ENCODE measurements at places on chromosomes 3 and 15.

DNA sequence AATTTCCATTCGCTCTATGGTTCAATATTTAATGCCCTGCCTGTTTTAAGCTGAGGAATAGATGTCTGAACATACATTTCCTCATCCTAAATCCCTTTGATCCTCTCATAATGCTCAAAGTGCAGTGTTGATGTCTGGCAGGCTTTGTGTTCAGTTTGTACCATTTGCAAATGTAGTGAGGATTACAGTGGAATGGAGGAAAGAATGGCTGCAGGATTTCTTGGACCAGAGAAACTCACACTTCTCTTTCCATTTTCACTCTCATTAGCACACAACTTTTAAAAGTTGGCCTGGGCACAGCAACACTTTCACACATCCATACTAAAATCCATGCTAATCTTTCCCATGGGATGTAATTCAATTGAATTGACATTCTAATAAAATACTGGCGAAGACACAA is 28.6 kb upstream of the THRB start:
- no peak for ATAC-seq

GRCh38 chr3:126130081-126130855 is 46.3 kb upstream of the SLC41A3 start:
- no peak for ATAC-seq

DNA sequence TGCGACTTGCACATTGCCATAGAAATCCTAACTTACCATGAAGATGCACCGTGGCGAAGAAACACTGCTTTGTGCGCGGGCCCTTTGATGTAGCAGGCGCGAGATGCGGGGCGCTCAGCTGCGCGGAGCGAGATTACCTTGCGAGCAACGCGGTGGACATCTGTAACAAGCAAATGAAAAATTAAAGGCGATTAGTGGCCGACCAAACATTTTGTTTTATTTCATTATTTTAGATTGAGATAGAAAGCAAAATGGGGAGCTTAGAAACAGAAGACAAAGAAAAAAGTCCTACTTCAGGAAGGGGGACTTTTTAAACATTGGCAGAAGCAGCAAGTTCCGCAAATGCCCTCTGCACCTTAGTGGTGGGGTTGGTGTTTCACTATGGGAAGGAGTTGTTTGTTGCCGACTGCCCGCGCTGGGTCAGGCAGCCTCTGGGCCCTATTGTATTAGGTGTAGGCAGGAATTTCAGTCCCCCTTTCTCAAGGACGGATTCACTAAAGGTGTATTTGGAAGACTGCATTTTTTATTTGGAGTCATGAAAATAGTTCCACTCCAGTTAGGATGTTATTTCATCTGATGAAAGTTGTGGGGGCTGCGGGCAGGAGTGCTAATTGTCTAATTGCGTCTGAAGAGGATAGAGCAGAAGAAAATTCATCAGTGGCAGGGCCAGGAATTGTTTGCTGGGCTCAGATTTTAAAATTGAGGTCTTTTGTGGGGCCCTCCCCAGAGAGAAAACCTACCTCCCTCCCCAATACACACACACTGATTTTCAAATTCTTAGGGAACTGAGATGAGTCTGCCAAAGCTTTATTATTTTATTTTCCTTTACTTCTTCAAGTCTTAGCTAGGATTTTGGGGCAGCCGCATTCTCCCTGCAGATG is 17.4 kb downstream of the ZIC4 start:
- ATAC-seq: no peak

- no peak for ATAC-seq
Observed at GRCh38 chr3:170226426-170226960, 4.3 kb downstream of the PRKCI start.

GRCh38 chr3:28940530-28940929 is 340.3 kb upstream of the RBMS3 start:
- peak; percentile 22 for ATAC-seq

GRCh38 chr3:32791833-32792232 is 26.0 kb upstream of the TRIM71 start:
- ATAC-seq: no peak

DNA sequence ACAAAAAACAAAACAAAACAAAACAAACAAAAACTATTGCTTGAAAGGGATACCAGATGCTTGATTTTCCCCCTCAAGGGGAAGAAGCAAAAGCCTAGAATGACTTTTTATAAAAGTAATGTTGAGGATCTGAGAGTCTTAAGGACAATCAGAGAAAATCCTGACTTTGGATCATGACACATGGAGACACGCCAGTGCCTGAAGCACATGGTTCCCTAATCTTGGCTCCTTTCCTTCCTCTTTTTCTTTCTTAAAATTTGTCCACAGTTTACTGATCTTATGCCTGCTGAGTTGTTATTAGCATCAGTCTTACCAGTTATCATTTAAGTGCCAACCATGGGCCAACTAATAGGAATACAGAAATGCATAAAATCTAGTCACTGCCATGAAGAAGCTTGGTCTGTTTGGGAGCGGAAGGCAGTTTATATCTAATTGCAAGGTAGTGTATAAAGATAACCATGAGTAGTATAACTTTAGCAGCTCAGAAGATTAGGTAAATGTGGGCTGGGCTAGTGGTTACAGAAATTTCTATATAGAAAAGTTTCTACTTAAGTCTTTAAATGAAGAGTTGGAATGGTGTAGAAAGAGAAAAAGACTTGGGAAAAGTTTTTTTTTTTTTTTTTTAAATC is 6.9 kb downstream of the GLCE start:
- no peak for ATAC-seq

- ATAC-seq: no peak
Observed at GRCh38 chr15:80426316-80426715, 22.1 kb downstream of the ARNT2 start.

DNA sequence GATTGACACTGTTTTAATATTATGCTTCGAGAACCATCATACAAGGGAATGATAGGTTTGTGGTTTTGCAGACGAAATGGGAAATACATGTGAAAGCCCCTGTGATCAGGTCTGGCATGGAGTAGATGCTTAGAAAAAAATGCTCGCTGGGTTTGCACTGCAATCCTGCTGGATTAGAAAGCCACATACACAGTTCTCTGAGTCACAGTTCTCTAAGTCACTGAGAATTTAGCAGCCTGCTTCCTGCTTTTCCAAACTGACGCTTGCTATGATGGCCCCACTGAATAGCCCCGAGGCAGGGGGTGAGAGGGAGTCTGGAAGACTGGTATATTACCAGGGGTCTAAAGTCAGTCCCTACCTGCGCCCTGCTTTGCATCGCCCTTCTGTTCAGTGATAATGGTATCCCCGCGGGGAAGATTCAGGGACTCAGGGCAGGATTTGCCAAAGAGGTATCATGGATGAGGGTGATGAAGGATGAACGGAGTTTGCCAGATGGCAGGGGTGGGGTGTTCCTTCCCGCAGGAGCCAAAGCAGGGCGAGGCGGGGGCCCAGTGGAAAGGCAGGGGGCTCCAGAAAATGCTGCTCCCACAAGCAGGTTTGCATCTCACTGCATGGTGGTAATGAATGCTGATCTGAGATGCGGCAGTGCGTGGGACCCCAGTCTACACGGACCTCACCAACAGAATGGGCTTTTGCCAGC is 82.3 kb downstream of the IQSEC1 start:
- ATAC-seq: no peak

DNA sequence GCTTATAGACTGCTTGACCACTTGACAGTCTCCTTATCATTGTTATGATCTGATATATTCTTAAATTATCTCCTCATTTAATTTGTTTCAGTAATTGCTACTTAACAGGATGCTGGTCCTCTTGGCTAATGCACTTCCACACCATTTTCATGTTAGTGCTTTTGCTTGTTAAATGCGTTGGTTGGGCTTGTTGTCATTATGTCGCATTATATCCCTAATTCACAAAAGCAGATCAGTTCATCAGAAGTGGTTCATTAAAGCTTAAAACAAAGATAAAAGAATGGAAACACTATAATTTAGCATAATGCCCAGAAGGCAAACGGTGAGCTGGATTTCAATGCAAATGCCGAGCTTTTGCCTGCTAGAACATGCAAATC is 17.1 kb upstream of the EHHADH start:
- peak; percentile 31 for ATAC-seq

DNA sequence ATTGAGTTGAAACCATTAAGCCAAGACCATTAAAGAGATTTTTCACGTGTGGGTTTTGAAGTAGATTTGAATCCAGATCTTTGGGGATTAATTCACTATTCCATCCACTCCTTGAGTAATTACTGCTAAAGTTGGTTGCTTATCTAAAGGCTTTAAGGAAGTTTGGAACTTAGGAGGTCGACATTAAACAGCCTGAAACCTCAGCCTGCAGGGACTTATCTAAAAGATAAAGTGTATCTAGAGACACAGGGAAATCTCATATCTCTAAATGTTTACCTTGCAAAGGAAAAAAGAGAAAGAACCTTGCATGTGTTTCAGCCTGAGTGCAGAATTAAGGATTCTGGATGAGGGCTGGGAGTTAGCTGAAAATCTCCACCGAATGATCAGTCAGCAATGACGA is 158.6 kb downstream of the MEIS2 start:
- ATAC-seq: no peak

GRCh38 chr3:155712008-155712407 is 32.9 kb downstream of the PLCH1 start:
- no peak for ATAC-seq

DNA sequence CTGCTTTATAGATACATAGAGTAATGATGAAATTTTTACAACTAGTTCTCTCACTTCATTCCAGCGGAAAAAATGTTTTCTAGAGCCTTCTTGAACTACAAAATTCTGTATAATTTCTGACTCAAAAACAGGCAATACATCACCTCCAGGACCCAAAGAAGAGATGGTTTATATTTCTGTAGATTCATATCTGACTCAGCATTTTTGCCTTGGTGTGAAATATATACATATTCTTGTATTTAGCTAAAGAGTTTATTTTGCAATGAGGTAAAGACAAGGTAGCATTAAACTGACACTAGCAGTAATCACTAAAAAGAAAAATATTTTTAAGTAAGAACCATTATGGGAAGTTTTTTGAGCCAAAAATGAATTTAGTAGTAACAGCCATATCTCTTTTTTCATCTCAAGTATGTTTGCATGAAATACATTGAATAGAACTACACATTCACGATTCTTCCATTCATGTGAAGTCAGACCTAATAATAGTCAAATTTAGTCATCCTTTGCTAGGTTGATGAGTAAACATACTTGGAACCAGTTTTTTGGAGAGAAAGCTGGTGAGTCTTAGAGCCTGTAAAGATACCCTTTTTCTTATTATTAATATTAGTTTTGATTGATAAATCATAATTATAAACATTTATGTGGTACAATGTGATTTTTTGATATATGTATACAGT is 31.6 kb downstream of the COL8A1 start:
- peak; percentile 59 for ATAC-seq

GRCh38 chr3:161264852-161265251 is 43.7 kb downstream of the NMD3 start:
- ATAC-seq: no peak

GRCh38 chr3:195896361-195897080 is 11.8 kb downstream of the TNK2 start:
- peak; percentile 9 for ATAC-seq

DNA sequence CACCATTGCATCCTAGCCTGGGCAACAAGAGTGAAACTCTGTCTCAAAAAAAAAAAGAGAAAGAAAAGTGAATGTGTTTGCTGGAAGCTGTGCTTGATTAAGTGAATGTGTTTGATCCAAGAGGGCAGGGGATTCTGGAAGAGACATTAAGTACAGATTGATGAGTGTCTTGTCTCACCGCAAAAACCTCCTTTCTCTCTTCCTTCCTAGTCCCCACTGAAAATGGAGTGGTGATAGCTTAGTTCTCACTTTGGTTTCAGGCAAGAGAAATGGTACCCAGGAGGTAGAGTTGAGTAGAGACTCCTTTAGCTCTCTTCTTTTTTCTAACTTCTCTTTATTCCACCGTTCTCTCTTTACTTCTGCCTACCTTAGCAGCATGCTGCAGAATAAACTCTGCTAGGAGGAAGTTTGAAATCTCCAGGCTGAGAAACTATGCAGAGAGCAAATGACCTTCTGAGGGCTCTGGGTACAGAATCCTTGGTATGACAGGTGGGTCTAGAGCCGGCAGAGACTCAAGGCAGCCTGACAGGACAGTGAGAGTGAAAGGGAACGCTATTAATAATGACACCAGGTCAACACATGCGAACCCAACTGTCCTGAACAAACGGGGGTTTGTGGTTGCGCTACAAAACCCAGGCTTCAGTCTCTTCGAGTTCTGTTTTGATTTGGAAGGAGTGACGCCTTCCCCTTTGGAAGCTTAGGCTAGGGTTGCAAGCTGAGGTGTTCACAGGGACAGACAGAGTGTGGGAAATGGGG is 74.9 kb downstream of the SMAD3 start:
- no peak for ATAC-seq

DNA sequence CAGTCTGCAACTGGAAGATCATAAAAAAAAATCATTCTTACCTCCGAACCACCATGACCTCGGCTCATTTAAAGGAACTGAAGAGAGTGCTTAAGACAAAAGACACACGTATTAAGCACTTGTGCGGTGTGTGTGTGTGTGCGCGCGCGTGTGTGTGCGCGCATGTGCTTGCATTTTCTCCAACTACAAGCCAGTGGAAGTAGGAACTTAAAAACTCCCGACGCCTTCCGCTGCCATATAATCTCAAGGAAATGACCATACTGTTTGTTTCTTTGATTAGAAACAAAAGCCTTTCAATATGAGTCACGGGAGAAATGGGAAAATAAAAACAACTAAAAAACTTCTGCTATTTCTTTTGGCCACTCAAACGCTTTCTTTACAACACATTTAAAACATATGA is 32.4 kb downstream of the FRMD4B start:
- no peak for ATAC-seq

GRCh38 chr3:101270149-101270548 is 50.2 kb downstream of the IMPG2 start:
- ATAC-seq: no peak

DNA sequence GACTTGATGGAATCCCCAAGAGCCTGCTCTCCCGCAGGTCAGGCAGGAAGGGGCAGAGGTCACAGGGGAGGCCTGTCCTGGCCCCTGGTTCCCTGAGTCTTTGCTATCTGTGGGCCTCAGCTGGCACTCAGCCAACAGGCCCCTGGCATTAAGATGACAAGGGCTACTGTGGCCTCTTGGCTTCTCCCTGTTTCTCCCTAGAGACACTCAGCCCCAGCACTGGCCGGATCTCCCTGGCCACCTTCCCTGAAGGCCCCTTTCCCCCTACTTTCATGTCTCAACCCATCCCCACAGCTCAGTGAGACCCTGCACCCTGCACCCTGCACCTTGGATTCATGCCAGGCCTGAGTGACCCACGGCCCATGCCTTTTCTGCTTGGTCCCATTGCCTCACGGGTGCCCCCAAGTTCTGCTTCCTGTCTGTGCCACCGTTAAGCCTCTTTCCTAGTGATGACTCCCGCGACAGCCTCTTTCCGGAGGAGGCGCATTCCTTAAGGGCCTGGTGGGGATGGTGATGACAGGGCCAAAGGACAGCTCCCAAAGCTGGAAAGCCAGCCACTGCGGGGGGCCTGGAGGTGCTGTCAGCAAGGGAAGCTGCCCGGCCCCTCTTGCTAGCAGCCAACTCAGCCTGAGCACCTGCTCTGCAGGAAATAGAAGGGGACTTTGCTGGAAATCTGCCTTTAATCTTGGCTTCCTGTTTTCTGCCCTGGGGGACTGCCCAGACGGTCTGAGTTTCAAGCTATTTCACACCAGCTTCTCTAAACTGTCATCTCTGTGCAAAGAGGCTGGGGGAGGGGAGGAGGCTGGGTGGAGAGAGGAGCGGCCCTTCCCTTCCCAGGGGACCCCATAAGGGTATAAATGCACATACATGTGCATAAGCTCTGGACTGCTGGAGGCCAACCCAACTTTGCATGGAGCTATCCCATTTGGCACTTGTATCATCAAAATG is 4.8 kb upstream of the CSK start:
- peak; percentile 69 for ATAC-seq
